ENCODE measurements at places on chromosomes 1 and 21.

DNA sequence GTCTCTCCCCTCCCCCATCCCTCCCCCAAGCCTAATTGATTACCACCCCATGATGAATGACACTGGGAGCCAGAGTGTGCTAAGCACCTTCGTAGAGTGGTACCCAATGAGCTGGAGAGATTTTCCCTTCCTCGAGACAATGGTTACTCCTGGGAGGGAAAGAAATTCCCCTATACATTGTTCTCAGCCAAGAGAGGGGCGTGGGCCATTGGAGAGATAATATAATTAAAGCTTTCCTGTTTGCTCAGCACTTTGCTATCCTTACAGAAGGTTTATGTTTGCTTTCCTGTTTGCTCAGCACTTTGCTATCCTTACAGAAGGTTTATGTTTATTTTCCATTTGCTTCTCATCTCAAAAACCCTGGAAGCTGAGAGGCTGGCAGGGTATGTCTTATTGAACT lies 126.1 kb upstream of the KLHDC7A start:
- no peak for DNase-seq

DNA sequence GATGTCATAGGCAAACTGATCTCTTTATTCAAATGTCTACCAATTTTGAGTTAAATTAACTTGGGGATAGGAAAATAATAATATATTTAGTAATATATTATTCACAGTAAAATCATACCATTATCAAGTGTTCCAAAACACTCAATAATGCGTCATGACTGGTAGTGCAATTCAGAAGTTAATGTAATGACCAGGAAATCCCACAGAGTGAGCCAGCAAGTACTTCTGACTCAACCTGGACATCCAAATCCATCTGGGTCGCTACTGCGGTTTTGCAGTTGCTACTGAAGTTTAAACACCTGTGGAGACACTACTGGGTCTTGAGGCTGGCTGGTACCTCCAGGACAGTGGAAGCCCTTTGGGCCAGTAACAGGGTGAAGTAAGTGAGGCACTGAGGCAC lies 44.8 kb downstream of the DPYD start:
- DNase-seq = no peak

DNA sequence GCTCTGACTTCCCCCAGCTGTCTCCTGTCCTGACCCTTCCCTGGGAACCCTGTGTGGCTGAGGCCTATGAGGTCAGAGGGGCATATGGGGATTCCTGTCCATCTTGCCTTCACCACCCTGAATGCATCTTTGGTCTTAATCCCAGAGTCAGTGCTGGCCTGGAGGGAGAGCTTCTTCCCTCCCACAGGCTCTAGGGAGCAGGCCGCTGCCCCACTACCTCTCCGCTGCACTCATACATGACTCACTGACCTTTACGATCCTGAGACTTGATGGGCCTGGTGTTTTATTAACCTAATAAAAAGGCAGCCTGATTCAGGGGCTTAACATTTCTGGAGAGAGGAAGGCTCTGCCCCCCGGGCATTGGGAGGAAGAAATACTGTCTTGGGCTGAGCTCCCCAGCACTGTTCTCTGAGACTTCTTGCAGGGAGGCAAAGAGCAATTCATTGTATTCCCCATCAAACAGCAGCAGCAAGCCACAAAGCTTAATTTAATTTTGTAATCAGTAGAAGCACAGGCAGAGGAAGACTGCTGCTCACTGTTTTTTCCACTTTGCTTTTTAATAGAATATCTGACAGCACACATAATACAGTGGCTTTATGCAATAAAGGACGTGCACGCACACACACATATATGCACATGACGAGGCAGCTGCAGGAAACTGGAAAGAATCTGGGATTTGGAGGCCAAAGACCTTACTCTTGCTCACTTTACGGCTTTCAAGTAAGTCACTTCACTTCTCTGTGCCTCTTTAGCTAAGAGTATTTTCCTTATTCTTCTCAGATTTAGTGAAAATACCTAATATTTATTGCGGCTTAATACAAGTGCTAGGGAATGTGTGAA lies 89.2 kb upstream of the GRIK3 start:
- DNase-seq = no peak

- DNase-seq = no peak
Observed at GRCh38 chr21:40620386-40621145, 226.4 kb downstream of the DSCAM start.

GRCh38 chr1:35592991-35593769 lies 20.1 kb downstream of the TFAP2E start:
- no peak for DNase-seq

- no peak for DNase-seq
Observed at GRCh38 chr1:216425577-216425976, 2.3 kb upstream of the USH2A start.

- no peak for DNase-seq
Observed at GRCh38 chr1:206698011-206698410, 13.3 kb downstream of the MAPKAPK2 start.

DNA sequence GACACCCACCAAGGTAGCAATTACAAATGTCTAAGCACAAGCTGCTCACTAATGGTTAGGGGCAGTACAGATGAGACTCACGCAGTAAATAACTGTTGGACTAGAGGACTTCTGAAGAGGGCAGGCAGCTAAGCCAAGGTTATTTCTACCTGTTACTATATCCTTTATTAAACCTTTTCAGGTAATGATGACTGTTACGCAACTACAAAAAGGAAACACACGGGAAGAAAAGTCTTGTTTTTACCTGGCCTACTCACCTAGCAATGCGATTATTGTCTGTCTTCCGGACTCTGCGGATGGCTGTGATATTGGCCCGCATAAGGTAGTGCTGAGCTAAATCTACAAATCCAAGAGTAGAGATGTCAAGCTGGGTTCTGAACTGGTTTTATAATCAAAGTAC lies 17.8 kb upstream of the VHLL start:
- no peak for DNase-seq

- DNase-seq = no peak
Observed at GRCh38 chr1:12372180-12372579, 142.3 kb downstream of the VPS13D start.

GRCh38 chr21:24289539-24289938 lies 1317.7 kb downstream of the MRPL39 start:
- no peak for DNase-seq

- no peak for DNase-seq
Observed at GRCh38 chr1:169812131-169812530, 17.4 kb upstream of the METTL18 start.

DNA sequence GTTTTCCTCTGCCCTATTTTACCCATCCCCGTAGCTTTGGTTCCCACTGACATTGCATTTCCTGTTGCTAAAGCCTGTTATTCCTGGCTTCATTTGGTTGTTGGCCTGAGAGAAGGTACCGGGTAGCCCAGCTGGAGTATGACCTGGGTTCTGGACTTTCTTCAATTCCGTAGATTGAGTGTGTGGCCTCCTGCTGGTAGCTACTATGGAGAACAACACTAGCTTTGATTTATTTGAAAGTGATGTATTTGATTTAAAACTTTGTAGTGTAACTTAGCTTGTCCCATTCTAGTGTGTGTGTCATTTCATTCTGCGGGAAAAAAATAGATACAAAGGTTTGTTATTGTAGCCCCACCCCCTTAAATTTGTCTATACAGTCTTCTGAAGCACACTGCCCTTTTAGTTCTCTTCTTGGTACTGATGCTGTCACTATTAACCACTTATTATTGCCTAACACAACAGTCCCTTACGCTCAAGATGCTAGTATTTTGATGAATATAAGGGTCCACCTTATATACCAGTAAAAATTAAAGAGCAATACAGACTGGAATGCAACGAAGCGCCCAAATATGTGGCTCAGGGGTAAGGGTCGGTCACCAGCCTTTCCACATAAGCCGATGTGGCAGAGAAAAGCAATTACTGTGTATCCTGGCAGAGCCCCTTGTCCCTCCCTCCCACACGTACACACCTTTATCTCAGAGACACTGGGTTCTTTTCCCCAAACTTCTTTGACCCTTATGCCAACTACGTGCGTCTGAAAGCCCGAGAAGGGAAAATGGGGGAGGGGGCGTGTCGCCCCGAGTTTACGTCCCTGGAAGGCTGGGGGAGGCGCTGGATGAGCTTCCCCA lies 643 bp upstream of the MOV10 start:
- no peak for DNase-seq

GRCh38 chr1:111992476-111992875 lies 3.0 kb upstream of the KCND3 start:
- DNase-seq = no peak
